Fibroblast of gingiva (primary cell): ENCODE measurements at places on chromosomes 2 and 18.

DNA sequence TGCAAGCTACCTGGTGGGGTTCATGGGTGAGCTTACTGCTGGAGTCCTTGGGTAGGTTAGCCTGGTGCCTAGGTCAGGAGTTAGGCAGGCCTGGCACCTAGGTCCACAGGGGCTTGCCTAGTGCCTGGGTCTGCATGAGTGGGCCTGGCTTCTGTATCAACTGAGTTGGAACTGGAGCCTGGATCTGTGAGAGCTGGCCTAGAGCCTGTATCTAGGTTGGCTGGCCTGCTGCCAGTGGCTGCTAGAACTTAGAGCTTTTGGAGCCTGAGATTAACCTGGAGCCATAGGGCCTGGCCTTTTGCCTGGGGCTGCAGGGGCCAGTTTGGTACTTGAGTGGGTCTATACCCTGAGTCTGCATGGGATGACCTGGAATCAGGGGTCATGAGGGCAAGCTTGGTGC lies 679.4 kb downstream of the NUP35 start:
- no peak for DNase-seq

GRCh38 chr18:9915291-9916076 lies 1.7 kb downstream of the VAPA start:
- DNase-seq = no peak

- no peak for DNase-seq
Observed at GRCh38 chr2:117801826-117802225, 12.7 kb upstream of the DDX18 start.

- no peak for DNase-seq
Observed at GRCh38 chr2:42129487-42129852, 39.7 kb upstream of the EML4 start.

- peak; percentile 30 for DNase-seq
Observed at GRCh38 chr2:176140513-176141317, 10.6 kb upstream of the HOXD4 start.

GRCh38 chr2:105307550-105307949 lies 22.0 kb downstream of the TGFBRAP1 start:
- no peak for DNase-seq

DNA sequence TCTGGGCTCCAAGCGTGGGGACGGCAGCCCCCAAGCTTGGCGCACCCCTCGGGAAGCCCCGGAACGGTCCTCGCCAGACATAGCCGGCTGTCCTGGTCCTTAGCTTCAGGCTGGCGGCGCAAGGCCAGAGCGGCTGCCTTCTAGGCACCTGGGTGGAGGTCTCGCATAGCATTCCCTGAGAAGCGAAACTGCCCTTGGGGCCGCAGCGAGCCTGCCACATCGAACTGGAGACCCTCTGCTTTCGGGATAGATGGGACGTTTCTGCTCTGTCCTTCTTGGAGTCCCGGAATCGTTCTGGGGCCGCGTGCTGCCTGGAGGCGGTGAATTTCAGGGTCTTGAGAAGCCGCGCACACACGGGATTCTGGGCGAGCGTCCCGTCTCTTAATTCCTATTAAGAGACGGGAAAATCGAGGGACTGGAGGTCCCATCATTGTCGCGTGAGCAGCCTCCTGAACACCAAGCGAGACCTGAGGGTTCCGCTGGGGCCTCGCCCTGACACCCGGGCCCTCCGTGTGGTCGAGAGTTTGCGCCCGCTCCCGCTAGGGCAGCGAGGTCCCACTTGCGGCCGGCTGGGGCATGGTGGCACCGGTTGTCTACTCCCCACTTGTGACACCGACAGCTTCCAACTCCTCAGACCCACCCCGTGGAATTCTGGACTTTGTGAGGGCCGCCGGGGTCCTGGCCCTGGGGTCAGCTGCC lies 9.7 kb upstream of the EN1 start:
- no peak for DNase-seq

GRCh38 chr2:70775141-70775540 lies 7.1 kb upstream of the ADD2 start:
- no peak for DNase-seq

DNA sequence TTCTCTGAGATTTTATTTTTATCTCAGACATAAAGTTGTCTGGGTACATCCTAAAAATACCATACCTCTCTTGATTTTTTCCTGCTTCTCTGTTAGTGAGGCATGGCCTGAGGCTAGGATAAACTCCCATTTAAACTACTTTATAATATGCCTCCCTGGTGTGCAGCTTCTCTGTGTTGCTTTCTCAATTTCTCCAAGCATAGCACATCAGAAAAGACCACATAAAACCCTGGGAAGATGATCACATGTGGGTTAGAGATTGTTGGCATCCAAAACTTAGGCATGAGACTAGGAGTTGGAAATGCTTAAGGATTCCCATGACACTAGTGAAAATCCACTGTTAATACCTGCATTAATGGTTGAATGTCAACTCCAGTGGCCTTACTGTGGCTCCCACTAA lies 254.6 kb downstream of the RND3 start:
- DNase-seq = no peak

DNA sequence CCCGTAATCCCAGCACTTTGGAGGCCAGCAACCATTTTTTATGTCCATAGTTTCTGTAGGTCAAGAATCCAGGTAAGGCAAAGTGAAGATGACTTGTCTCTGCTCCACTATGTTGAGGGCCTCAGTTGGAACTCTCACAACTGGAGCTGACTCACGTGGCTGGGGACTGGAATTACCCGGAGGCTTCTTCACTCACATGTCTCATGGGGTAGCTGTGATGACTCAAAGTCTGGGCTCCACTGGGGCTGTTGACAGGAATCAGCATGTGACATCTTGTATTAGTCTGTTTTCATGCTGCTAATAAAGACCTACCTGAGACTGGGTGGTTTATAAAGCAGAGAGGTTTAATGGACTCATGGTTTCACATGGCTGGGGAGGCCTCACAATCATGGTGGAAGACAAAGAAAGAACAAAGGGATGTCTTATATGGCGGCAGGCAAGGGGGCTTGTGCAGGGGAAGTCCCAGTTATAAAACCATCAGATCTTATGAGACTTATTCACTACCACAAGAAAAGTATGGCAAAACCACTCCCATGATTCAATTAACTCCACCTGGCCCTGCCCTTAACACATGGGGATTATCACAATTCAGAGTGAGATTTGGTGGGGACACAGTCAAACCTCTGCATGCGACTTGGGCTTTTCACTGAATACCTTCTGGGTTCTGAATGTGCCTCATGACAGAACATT lies 7.8 kb upstream of the PPP1R1C start:
- DNase-seq = peak; percentile 29
